ENCODE measurements at places on chromosomes 4 and X.

GRCh38 chrX:57596109-57596508 is 4.3 kb downstream of the ZXDB start:
- DNase-seq: no peak

- DNase-seq: no peak
These were observed 53.3 kb downstream of the RTL5 start for GRCh38 chrX:72078411-72078810.

DNA sequence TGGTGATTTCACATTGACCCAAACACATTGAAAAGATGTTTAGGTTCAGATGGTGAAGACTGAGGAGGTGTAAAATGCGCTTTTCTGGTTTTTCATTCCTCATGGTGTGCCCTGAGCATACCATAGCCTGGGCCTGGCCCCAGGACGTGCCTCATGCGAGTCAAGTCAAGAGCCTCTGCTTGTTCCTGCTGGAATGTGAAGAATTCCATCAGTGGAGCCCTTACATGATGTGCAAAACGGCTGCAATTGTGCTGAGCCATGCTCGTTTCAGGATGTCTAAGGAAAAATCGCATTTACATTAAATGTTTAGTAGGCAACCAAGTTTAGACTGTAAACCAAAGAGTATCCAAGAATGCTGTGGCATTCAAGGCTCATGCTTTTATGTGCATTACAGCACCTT is 34.9 kb downstream of the GYG2 start:
- no peak for DNase-seq

DNA sequence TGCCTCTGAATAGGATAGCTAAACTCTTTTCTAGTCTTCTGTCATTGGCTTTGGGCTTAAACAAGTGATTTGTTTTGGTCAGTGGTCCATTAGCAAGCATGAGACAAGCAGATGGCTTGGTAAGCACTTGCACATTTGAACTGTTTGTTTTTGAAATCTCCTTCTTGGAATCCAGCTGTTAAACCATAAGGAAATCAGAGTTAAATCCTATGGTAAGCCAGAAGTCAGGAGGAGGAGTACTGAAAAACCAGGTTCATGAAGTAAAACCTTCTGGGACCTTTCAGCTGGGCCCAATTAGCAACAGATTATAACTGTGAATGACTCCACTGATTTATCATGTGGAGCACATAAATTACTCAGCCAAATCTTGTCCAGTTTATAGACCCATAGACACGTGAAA is 1042.5 kb upstream of the PABPC4L start:
- no peak for DNase-seq

DNA sequence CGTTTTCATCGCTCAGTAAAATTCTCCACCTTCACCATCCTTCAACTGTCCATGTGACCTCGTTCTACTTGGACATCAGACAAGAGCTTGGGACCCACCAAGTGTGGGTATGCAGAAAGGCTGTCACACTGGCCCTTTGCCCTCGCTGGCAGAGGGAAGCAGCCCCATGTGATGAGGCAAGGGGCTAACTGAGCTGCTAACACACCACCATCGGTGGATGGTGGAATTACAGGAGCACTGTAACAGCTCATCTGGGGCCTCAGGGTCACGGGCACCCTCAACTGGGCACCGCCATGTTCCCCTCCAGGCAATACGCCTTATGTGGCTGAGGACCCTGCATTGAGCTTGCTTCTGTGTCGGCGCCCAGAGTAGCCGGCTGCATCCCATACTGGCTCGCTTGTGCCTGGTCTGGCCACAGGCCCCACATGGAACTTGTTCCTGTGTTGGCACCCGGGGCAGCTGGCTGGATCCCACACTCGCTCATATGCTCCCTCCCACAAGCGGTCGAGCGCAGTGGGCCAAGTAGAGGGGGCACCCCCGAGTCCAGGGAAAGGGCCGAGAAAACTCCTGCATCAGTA is 109.5 kb downstream of the TAB3 start:
- DNase-seq: no peak

GRCh38 chr4:55608591-55608990 is 16.5 kb upstream of the PDCL2 start:
- DNase-seq: no peak

GRCh38 chr4:13984991-13985800 is 357.7 kb upstream of the BOD1L1 start:
- DNase-seq: no peak
